ENCODE measurements at places on chromosomes 5 and 9. TPM values are rescaled to one million over a fixed set of nuclear protein-coding genes. Genes with fewer than 3 reads are reported as not detected.

GRCh38 chr9:16032799-16033198 lies 480.0 kb downstream of the CCDC171 start:
- no peak overlapping the region for H3K4me3 ChIP-seq
- H3K27me3 ChIP-seq, result no peaks in the 10 kb centered on the region
- H3K36me3 ChIP-seq, result no peaks in the 10 kb centered on the region
- no peak overlapping the region for H3K27ac ChIP-seq
- H3K4me1 ChIP-seq, result no peaks in the 10 kb centered on the region

DNA sequence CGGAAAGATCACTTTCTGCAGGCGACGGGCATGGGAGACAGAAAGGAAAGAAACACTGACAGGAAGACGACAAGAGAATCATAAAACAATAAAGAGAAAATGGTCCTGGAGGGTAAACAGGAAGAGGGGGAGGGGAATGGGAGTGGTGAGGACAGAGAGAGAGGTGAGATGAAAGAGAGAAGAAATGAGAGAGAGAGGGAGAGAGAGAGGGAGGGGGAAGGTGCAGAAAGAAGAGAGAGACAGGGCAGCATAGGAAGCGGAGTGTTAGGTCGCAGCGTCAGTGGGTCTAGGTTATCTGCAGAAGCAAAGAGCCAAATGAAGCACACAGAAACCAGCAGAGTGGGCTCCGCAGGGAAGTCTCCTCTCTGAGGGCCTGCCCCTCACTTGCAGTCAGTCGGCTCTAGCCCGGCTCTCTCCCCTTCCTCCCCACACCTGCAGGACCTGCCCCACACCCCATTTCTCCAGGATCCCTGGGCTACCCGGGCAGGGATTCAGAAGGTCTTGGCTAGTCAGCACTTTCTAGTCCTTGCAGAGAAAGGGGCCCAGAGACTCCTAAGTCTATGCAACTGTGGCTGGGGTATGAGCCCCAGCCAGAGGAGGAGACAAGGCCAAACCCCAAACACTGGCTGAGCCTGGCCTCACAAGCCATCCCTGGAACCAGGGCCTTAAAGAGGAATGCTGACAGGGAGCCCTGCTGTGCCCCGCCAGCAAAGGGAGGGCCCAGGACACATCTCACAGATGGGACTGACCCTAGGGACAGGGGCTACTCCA lies 29.7 kb upstream of the MEIKIN start:
- H3K27me3 ChIP-seq, result no peaks in the 10 kb centered on the region
- DNase-seq, result peak; percentile 51
- no peaks in the 10 kb centered on the region for H3K36me3 ChIP-seq
- H3K4me1 ChIP-seq, result peaks cover 5% of the 10 kb centered on the region
- H3K27ac ChIP-seq, result no peak overlapping the region
- H3K4me3 ChIP-seq, result no peak overlapping the region

- H3K4me1 ChIP-seq, result no peaks in the 10 kb centered on the region
- H3K4me3 ChIP-seq, result no peak overlapping the region
Measured at GRCh38 chr9:100106616-100107015, 7.6 kb downstream of the INVS start.

GRCh38 chr9:127828262-127829031 lies 25.8 kb downstream of the FPGS start:
- peaks cover 10% of the 10 kb centered on the region for H3K4me1 ChIP-seq
- no peak overlapping the region for H3K4me3 ChIP-seq
- no peaks in the 10 kb centered on the region for H3K36me3 ChIP-seq
- H3K27ac ChIP-seq, result peak overlapping the region; percentile 17
- H3K27me3 ChIP-seq, result peaks cover 21% of the 10 kb centered on the region
- peak; percentile 66 for DNase-seq

GRCh38 chr5:766666-767431 lies 17.7 kb downstream of the ZDHHC11B start:
- DNase-seq, result no peak
- peaks cover 14% of the 10 kb centered on the region for H3K36me3 ChIP-seq
- H3K4me3 ChIP-seq, result no peak overlapping the region
- no peak overlapping the region for H3K27ac ChIP-seq

DNA sequence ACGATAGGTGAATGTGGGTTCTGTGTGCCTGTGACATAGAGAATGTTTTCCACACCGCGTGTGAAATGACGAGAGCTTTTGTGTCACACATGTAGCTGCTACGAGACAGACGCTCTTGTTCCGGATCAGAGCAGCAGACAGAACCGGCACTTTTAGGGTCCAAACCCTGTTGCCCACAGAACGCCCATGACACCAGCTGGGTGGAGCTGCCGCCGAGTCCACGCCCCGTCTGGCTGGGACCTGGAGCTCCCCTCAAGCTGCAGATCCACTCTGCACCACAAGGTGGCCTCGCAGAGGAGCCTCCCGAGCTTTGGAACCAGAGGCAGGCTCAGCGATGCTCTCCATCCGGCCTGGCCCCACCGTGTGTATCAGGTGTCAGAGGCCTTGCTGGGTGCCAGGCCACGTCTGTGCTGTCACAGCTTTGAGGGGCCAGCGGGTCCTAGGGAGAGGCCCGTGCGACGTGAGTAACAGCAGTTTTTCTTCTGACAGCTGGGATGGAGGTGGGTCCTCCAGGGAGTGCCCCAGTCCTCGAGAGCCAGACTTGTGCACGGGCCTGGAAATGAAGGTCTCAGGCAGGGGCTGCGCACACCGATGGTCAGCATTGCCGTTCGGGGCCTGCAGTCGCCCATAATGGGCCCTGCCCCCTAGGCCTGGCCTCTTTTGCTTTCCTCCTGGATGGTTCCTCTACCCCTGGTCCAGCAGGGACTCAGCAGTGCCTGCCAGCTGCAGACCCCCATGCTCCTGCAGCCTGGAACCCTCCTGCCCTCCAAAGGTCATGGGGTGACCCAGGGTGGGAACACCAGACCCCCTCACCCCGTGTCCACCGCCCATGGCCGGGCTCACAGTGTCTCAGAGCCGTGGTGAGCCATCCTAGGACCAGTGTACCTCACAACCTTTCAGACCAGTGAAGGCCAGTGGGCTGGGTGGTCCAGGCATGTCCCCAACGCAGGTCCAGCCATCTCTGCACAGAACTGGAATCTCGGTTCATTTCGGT lies 2.5 kb upstream of the LRRC14B start:
- DNase-seq, result peak; percentile 76
- H3K27me3 ChIP-seq, result peaks cover 32% of the 10 kb centered on the region
- H3K4me3 ChIP-seq, result no peak overlapping the region
- no peaks in the 10 kb centered on the region for H3K36me3 ChIP-seq
- H3K27ac ChIP-seq, result no peak overlapping the region
- peaks cover 6% of the 10 kb centered on the region for H3K4me1 ChIP-seq

- H3K27ac ChIP-seq, result no peak overlapping the region
- no peak overlapping the region for H3K4me3 ChIP-seq
- DNase-seq, result no peak
- no peaks in the 10 kb centered on the region for H3K36me3 ChIP-seq
Measured at GRCh38 chr5:43268188-43268820, 44.9 kb downstream of the HMGCS1 start.

DNA sequence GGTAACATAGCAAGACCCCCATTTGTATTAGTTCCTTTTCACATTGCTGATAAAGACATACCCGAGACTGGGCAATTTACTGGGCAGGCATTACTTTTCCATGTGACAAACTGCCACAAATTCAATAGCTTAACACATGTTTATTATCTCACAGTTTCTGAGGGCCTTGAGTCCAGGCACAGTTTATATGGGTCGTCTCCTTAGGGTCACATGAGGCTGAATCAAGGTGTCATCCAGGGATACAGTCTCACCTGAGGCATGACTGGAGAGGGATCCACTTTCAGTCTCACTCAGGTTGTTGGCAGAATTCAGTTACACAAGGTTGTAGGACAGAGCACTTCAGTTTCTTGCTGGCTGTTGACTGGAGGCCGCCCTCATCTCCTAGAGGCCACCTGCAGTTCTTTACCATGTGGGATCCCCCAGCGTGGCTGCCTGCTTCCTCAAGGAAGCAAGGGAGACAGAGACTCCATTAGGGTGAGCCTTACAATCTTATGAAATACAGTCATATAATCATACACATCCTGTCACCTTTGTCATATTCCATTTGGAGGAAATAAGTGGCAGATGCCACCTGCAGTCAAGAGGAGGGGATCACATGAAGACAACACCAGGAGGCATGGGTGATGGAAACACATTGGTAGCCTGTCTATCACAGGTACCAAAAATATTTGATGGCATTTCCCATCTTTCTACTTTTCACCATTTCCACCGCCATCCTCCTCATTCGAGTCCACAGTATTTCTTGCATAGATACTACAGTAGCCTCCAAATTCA lies 15.1 kb upstream of the ERAP1 start:
- no peaks in the 10 kb centered on the region for H3K4me1 ChIP-seq
- no peaks in the 10 kb centered on the region for H3K36me3 ChIP-seq
- H3K27me3 ChIP-seq, result no peaks in the 10 kb centered on the region

DNA sequence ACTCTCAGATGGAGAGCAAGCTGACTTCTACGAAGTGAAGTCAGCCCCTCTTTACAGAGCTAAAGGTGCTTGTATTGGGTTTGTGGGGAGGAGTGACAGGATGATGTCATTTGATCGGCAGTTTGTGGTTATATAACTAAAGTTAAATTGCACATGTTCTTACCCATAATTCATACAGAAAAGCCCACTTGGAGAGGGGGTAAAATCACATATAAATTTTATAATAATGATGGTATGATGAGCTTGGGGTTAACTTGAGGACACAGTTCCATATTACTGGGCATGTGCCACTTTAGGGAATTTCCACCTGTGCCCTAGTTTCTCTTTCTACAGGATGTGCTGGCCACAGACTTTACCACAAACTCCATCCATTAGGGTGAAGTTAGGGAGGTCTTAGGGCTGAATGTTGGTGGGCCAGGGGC lies 1178.6 kb upstream of the CDH9 start:
- no peaks in the 10 kb centered on the region for H3K4me1 ChIP-seq
- no peaks in the 10 kb centered on the region for H3K27me3 ChIP-seq
- H3K36me3 ChIP-seq, result no peaks in the 10 kb centered on the region
- no peak overlapping the region for H3K4me3 ChIP-seq
- DNase-seq, result no peak

DNA sequence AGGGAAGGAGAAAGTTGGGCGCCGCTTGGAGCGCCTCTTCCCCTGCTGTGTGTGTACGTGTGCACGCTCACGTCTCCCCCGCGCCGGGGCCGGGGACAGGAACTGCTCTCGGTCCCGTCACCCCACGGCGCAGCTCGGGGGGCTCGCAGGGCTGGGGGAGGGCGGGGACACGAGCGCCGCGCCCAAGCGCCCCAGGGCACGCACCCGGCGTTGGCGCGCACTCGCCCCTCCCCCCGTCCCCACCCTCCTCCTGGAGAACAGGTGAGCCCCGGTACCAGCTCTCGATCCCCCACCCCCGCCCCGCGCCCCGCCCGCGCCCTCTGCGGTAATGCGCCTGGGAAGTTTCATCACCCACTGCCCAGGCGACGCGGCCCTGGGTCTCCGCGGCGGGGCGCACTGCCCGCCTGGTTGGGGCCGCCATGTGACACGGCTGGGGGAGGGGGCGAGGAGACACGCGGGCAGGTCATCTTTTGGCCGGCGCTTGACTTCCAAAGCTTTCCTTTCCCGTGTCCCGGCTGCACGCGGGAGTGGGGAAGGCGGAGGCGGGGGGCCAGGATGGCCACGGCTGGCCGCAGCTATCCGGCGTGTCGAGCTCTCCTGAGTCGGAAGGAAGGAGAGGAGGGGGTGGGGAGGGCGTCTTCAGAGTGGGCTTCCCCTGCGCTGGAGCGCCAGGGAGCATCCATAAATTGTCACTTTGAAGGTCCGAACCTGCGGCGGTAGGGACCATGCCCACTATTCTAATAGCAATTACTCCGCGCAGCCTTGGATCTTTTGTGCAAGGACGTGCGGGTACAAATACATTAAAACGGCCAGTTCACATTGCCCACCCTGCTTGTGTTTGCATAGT lies 1.5 kb upstream of the STC2 start:
- no peak for DNase-seq
- peaks cover 71% of the 10 kb centered on the region for H3K27me3 ChIP-seq
- H3K36me3 ChIP-seq, result no peaks in the 10 kb centered on the region
- peaks cover 16% of the 10 kb centered on the region for H3K4me1 ChIP-seq

DNA sequence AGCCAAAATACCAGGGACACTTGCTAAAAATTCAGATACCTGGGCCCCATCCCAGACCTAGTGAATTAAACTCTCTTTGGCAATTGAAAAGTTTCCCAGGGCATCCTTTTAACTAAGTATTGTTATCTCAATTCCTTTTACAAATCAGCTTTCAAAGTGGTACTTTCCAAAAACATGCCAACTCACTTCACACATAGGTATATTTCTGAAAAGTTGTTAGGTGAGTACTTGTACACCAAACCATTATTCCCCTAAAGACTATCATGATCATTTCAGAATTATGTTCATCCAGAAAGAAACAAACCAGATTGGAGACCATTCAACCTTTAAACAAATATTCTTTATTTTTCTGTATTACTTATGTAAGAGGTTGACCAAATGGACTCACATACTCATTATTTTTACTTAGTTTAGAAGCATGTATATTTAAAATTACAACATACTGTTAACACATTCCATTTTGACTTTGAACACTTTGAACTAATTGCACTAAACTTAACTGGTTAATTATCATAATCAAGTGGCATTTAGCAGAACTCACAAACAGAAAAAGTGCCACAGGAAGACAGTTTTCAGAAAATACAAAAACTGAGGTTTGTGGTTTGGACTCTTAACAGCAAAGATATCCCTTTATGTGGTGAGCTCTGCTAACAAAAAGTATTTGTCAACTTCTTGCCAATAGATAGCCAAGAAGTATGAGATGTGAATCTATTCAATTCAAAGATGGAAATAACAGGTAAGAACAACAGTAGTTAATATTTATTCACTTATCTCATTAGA lies 40.7 kb downstream of the KIAA0825 start:
- no peak overlapping the region for H3K27ac ChIP-seq
- no peaks in the 10 kb centered on the region for H3K36me3 ChIP-seq

DNA sequence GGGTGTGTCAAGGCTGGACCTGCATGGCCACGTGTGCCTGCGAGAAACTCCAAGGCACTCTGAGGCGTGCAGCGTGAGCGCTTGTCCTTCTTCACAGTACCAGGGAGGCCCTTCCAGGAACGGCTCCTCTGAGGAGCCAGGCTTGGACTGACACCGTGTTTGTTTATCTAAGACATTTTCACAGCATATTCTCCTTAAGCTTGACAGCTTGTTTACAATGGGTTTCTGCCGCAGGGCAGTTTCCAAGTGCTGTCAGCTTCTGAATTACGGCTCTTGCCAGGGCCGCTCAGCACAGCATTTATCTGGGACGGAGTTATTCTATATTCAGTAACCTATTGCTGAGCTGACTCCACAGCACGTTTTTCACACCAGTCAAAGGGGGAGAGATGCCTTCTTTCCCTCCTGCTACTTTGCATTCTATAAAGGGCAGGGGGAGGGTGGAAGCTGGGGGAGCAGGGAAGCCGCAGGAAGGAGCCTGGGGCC lies 98.4 kb downstream of the LMNB1 start:
- no peaks in the 10 kb centered on the region for H3K4me1 ChIP-seq
- DNase-seq, result no peak
- no peaks in the 10 kb centered on the region for H3K27me3 ChIP-seq
- H3K36me3 ChIP-seq, result no peaks in the 10 kb centered on the region
- H3K27ac ChIP-seq, result no peak overlapping the region
- H3K4me3 ChIP-seq, result no peak overlapping the region

SPATA6L gene
- polyA plus RNA-seq, result 7.2 TPM

CBY3 gene
- 1.2 TPM for polyA plus RNA-seq

CDKN2B-AS1 gene
- 1.7 TPM for polyA plus RNA-seq

CPLANE1 gene
- 11.7 TPM for polyA plus RNA-seq

TXNDC8 gene
- polyA plus RNA-seq, result not detected

PCDHGA1 gene
- polyA plus RNA-seq, result 0.30 TPM

TTC23L gene
- polyA plus RNA-seq, result 1.1 TPM

MAT2B gene
- 101 TPM for polyA plus RNA-seq

GPR150 gene
- 0.90 TPM for polyA plus RNA-seq

FOXI1 gene
- 0.03 TPM for polyA plus RNA-seq

SLC45A2 gene
- 0.12 TPM for polyA plus RNA-seq

PAEP gene
- polyA plus RNA-seq, result 0.09 TPM
